ENCODE measurements at places on chromosomes 4 and X.
A peak's percentile ranks its signal among the peaks of the same experiment; 100 is the strongest.

- no peak for DNase-seq
These were observed 122.7 kb upstream of the STS start for GRCh38 chrX:7024850-7025249.

- DNase-seq = no peak
These were observed 76.6 kb downstream of the USO1 start for GRCh38 chr4:75800972-75801371.

DNA sequence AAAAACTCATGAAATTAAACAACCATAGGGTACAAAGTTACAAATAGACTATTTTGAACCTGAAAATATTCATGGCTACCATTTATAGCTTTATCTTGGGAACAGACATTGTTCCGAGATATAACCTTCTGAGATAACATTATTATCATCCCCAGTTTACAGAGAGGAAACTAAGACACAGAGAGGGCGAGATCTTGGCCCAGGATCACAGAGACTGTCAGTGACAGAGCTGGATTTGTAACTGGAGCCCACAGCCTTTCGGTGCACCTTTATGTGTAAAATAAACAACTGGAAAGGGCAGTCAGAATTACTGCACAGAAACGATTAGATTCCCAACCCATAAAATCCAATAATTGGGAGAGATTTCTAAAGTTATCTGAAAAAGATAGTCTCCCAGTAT lies 28.4 kb downstream of the KLF3 start:
- DNase-seq = no peak

DNA sequence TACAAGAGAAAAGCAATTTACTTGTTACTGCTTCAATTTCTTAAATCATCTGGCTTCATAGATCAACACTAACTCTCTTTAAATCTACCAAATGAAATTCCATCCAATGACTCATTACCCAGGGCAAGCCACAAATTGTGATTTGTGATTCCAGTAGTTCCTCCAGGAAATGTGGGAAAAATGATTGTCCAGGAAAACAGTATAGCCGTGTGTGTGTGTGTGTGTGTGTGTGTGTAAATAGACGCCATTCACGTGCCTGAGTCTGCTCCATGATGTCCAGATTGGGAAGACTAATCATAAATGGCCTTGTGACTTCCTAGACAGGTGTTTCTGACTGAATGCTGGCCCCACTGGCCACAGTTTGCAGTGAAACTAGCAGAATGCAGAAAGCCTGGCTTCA lies 121.3 kb downstream of the HS6ST2 start:
- DNase-seq = no peak

DNA sequence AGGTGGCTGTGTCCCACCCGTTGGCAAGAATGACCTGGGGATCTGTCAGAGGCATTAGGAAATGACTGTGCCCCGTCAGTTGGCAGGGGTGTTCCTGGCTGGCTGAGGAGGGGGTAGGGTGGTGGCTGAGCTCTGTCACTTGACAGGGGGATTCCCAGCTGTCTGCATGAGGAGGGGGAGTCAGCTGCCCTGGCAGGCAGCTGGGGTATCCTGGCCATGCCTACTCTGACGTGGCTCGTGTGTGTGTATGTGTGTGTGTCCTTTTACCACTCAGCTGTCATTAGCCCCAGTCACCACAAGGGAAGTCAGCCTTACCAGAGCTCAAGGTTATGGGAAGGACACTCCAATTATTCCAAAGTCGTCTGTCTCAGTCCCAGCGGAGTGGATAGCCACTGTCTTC lies 93.2 kb downstream of the EFNB1 start:
- no peak for DNase-seq

- no peak for DNase-seq
These were observed 270.1 kb upstream of the LDB2 start for GRCh38 chr4:17168571-17168970.

DNA sequence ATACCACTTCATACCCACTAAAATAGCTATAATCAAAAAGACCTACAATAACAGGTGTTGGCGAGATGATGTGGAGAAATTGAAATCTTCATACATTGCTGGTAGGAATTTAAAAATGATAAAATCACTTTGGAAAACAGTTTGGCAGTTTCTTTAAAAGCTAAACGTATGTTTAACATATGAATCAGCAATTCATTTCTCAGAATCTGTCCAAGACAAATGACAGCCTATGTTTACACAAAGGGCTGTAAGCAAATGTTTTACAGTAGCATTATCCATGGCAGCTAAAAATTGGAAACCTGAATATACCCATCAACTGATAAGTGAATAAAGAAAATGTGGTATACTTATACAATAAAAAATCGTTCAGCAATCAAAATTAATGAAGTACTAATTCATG lies 33.0 kb upstream of the ABCG2 start:
- DNase-seq = no peak

DNA sequence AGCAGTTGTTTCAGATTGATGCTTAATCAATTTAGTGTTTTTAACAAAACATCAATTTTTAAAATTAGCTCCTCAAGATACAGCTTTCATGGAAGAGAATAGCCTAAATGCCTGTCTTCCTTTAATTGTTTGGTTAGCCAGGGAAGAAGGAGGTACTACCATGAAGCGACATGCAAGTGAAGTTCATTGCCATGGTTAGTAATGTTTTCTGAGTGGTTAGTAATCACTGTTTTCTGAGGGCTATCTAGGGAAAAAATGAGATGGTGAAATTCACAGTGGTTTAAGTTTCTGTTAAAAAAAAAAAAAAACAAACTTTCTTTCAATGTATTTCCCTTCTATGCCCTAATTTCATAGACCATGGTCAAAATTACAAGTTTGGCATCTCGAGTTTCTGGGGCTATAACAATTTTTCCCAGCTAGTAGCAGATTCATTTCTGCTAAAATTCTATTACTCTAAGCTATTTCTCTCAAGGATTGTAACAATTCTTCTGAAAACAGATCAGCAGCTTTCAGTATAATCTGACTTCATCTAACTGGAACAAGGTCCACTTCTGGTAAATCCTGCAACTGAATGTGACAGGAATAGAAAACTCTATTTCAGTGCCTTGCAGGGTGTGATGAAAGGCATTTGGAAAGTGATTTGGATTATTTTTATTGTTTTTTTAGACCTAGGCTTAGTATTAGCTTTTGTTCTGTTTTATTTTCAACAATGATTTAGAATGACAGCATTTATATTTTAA lies 157.0 kb downstream of the PCDH18 start:
- DNase-seq = no peak

- no peak for DNase-seq
These were observed 20.2 kb downstream of the MTTP start for GRCh38 chr4:99594818-99595217.

DNA sequence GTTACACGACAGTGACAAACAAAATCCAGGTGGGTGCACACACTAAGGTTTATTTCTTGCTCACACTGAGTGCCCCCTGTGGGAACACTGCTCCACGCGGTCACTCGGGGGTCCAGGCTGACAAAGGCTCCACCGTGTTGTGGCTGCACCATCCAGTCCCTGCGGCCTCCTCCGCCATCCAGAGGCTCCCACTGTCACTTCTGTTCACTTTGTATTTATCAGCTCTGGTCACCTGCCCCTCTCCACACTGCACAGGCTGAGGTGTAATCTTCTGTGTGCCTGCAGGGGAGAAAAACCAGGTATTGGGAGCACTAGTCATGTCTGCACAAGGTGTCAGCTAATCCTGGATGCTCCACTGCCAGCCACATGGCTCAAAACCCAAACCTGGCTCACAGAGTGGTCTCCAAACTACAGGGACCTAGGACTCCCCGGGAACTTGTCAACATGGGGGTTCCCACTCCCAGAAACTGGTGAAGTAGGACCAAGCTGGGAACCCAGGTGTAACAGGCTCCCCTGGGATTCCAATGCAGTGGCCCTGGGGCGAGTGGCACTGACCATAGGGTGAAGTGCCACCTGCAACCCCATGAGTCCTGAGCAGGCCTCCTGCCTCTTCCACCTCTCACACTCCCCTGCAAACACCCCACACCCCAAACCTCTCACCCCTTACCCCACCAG lies 25.5 kb downstream of the HMX1 start:
- DNase-seq = no peak

DNA sequence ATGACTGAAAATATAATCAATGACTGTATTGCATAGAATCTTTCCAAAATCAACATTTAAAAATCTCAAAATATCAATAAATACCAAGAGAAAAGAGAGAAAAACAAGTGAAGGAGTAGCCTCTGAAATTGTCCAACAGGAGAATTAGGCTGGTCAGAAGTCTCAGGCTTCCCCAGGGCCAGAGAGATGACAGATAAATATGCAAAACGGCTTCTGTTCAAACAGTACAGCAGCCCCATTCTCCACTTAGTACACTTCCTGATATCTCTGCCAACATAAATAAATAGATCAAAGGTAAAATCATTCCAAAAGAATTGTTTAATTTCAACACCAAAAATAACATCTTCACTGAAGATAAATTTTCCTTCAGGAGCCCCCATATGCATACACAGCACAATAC lies 204.7 kb upstream of the GABRA2 start:
- DNase-seq = no peak

DNA sequence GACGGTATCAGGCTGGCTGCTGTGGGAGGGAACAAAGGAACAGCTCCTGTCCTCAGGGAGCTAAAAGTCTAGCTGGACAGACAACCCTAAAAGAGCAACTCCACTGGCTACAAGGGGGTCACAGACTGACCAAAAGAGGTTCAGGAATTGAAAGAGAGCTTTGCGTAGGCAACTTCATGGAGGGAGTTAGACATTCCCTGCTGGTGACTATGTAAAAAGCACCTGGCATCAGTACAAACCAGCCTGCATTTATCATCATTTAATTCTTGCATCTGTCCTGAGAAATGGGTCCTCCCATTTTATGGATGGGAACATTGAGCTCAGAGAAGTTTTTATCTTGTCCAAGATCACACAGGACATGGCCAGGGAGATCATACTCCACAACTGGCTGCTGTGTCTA lies 1.4 kb upstream of the LGI2 start:
- DNase-seq = no peak

DNA sequence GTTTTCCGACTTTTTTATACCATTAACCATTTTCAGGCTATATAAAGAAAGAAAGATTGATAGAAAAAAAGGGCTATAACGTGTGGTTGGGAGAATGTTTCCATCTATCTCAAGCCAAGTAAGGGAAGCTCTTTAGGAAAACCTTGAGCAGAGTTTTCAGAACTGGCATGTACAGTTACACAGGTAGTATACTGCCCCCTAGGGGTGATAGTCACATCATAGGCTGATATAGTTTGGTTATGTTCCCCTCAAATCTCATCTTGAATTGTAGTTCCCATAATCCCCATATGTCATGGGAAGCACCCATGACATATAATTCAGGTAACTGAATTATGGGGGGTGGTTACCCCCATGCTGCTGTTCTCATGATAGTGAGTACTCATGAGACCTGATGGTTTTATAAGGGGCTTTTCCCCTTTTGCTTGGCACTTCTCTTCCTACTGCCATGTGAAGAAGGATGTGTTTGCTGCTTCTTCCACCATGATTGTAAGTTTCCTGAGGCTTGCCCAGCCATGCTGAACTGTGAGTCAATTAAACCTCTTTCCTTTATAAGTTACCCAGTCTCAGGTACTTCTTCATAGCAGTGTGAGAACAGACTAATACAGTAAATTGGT lies 186.8 kb downstream of the TMA16 start:
- peak; percentile 62 for DNase-seq
